ENCODE measurements at places on chromosomes 12 and 14. TPM values are rescaled to one million over a fixed set of nuclear protein-coding genes. Genes with fewer than 3 reads are reported as not detected.

- DNase-seq = no peak
These were observed 1.7 kb upstream of the SELPLG start for GRCh38 chr12:108635201-108635996.

The TMEM63C gene
- polyA plus RNA-seq = 2.8 TPM

The KCNC2 gene
- 0.55 TPM for polyA plus RNA-seq

The ALG10 gene
- 13.0 TPM for polyA plus RNA-seq

DNA sequence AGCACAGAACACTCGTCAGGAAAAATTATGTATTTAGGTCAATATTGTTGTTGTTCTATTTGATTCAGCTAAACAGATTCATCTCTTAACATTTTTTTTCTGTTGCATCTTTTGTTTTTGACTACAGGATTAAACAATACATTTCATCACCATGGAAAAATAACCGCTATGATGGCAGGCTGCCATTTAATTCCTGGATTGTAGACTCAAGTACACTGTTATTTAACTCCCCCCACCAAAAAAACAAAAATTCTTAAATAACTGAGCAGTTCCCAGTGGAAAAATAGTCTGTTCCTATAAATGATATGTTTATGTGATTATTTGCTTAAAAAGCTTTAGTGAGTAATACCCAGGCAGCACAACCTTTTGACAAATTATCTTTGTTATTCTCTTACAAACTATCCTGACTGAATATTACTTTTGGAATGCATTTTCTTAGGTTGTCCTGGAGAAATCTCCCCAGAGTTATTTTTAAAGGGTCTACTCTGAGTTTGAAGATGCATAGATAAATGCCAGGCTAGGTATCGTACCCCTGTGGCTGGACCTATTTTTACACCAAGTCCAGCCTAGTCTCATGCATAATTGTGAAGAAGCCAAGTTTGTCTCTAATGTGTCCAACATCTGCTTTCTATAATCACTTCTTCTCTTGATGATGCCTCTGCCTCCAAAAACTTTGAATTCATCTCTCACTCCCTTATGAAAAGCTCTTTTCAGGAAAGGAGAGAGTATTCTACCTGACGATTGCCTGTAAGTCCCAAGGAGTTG, 3.7 kb downstream of the KERA start:
- DNase-seq = peak; percentile 43

The MUCL1 gene
- polyA plus RNA-seq = 0.25 TPM

GRCh38 chr12:47772094-47772660, 861 bp upstream of the SLC48A1 start:
- no peak for DNase-seq

The LRTM2 gene
- polyA plus RNA-seq = 0.62 TPM

DNA sequence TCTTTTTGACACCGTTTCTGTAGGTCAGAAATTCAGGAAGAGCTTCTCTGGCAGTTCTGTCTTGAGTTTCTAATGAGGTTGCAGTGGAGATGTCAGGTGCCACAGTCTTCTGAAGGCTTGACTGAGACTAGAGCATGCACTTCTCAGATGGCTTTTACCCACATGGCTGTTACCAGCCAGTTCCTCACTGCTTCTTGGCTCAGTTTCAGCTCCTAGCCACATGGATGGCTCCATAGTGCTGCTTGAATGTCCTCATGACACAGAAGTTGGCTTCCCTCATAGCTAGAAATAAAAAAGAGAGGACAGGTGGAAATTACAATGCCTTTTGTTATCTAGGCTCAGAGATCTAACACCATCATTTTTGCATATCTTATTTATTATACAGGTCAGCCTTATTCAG, 38.1 kb upstream of the SLC2A13 start:
- DNase-seq = no peak

All from left kidney (tissue), 8 donors.